ENCODE measurements at places on chromosomes 13 and 19. TPM values are rescaled to one million over a fixed set of nuclear protein-coding genes. Genes with fewer than 3 reads are reported as not detected.

The TGFB1 gene
- 19.8 TPM for total RNA-seq

The ZNF224 gene
- 26.0 TPM for total RNA-seq

The MYO16 gene
- 0.16 TPM for total RNA-seq

The DOCK6 gene
- total RNA-seq: 13.6 TPM

The PEAK3 gene
- total RNA-seq: not detected

The TBXA2R gene
- total RNA-seq: 0.49 TPM

The ZNRF4 gene
- not detected for total RNA-seq

The SNRPD2 gene
- total RNA-seq: 303 TPM

The SLC25A41 gene
- not detected for total RNA-seq

The PSG6 gene
- total RNA-seq: not detected

The SMAD9 gene
- 17.6 TPM for total RNA-seq

The ITGBL1 gene
- 301 TPM for total RNA-seq

The KLK15 gene
- not detected for total RNA-seq

The CACNG7 gene
- total RNA-seq: 1.9 TPM
